Cortex of kidney (tissue), 1 donor: ENCODE measurements at places on chromosomes 11 and 22.

GRCh38 chr11:23953951-23954710 lies 542.7 kb upstream of the LUZP2 start:
- no peak for DNase-seq

- no peak for DNase-seq
Measured at GRCh38 chr22:48099671-48100070, 1337.2 kb downstream of the TBC1D22A start.

- no peak for DNase-seq
Measured at GRCh38 chr11:75523189-75523588, 2.6 kb downstream of the GDPD5 start.

GRCh38 chr11:45267652-45268299 lies 18.4 kb downstream of the SYT13 start:
- no peak for DNase-seq

DNA sequence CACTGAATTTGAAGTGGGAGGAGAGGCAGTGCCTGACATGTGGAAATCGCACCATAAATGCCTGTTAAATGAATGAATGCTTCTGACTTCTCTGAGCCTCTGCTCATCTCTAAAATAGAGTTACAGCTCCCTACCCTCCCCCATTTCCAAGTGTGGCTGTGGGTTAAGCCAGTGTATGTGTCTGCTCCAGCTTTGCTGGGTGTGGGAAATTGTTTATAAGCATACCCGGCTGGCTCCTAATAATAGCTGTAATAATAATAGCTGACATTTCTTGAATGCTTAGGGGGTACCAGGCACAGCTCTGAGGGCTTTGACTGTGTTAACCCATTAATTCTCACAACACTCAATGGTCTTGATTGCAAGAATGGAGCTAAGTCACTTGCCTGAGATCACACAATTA lies 7.0 kb upstream of the FCHSD2 start:
- no peak for DNase-seq

DNA sequence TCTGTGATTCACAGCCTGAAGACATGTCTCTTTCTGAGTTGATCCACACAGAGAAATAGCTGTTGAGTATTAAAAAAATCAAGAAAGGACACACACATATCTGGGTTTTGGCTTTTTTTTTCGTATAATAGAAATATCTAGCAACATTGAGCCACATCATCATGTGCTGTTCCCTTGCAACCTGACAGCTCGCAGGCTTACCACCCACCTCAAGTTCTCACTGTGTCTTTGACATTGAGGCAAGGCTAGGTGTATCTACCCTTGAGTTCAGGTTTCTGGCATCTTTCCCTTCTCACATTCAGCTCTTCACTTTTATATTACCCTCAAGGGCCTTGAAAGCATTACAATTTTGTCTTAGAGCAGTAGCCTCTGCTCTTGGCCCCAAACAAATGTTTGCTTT lies 490.3 kb upstream of the KIRREL3 start:
- DNase-seq = no peak

GRCh38 chr22:48952256-48953102 lies 875.2 kb downstream of the BRD1 start:
- no peak for DNase-seq

- DNase-seq = no peak
Measured at GRCh38 chr11:133828871-133829270, 16.4 kb downstream of the SPATA19 start.

DNA sequence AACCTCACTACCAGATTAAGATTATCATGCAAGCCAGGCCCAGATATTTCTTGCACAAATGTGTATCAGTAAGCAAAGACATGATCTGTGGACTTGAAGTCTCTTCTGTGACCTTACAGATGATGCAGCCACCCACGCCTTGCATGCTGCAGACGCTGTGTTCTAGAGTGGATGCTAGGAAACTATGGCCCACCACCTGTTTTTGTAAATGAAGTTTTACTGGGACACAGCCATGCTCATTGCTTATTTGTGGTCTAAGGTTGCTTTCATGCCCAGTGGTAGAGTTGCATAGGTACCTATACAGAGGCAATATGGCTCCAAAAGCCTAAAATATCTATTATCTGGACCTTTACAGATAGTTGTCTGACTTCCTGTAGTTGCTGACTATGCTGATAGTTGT lies 47.5 kb upstream of the SORL1-AS1 start:
- DNase-seq = no peak

DNA sequence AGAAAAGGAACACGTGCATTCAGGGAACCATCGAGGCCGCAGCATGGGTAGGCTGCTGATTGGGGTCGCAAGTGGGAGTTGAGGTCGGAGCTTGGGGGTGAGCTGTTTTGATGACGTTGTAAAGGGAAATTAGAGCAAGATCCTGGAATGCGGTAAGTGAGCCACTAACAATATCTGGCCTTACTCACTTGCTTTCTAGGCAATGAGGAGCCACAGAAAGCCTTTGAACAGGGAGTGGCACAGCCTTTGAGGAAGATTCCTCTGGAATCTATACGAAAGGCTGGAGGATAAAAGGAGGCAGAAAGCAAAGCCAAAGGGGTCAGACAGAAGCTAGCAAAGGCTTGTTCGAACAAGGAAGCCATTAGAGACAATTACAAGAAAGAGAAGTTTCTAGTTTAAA lies 197.5 kb downstream of the LARGE1 start:
- DNase-seq = no peak

- no peak for DNase-seq
Measured at GRCh38 chr11:77322506-77322905, 21.0 kb upstream of the GDPD4 start.

DNA sequence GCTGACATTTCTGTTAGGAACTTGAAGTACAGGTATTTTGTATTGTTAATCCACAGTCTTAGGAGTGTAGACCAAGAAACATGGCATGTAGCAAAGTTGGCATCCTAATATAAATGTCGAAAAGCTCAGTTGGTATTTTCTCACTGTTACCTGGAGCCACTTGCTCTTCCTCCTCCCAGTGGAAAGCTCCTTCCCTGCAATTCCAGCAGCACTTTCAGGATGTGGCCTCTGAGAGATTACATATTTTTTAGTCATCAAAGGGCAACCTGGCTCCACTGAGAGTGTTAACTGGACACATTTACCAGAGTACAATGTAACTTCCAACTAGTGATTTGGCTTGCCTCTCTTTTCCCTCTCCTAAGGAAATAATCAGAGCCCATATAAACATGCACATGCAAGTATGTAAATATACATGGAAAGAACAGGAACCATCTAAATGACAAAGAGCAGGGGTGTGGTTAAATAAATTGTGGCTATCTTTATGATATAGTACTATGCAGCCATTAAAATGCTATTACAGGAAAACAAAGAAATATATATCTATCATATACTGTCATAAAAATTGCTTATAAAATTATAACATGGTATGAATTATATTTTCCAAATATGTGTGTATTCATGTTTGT lies 14.3 kb upstream of the EED start:
- no peak for DNase-seq

- no peak for DNase-seq
Measured at GRCh38 chr22:48239461-48240147, 1477.2 kb downstream of the TBC1D22A start.

DNA sequence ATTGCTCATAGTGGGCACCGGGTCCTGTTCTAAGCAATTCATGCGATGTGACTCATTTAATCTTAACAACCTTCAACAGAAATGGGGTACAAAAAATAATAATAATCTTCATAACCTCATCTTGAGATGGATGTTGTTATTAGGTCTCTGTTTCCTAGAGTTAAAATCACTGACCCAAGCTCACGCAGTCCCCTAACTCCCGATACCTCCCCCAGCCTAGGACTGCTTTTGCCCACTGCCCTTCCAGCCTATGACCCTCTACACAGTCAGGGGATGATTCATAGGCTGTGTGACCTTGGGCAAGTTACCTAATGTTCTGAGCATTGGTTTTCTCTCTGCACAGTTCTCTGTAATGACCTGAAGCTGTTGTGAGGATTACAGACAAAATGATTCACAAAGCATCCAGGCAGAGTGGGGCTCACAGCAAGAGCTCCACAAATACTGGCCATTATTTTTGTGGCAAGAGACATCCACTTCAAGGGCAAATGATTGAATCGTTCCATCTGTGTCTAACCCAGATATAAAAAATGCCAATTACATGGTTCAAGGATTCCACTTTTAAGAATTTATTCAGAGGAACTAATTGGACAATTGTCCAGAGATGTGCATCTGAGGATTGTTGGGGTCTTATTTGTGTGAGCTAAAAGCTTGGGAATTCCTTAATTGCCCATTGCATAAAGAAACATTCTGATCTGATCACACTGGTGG lies 20.0 kb downstream of the MTFP1 start:
- no peak for DNase-seq

- no peak for DNase-seq
Measured at GRCh38 chr11:114158421-114158820, 98.9 kb downstream of the ZBTB16 start.
